ENCODE measurements at places on chromosomes 13 and 19.

DNA sequence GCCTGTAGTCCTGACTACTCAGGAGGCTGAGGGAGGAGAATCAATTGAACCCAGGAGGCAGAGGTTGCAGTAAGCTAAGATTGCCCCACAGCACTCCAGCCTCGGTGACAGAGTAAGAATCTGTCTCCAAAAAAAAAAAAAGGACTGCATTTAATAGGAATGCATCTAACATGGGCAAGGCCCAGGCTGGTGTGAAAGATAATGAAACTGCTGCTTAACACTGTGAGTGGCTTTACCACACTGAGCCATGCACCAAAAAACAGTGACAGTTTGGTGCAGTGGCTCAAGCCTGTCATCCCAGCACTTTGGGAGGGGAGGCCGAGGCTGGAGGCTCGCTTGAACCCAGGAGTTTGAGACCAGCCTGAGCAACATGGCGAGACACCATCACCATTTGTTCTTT is 8.6 kb downstream of the GTF2F1 start:
- no peak for DNase-seq

- DNase-seq, result no peak
These were observed 228.5 kb upstream of the ARGLU1 start for GRCh38 chr13:106796280-106797047.

DNA sequence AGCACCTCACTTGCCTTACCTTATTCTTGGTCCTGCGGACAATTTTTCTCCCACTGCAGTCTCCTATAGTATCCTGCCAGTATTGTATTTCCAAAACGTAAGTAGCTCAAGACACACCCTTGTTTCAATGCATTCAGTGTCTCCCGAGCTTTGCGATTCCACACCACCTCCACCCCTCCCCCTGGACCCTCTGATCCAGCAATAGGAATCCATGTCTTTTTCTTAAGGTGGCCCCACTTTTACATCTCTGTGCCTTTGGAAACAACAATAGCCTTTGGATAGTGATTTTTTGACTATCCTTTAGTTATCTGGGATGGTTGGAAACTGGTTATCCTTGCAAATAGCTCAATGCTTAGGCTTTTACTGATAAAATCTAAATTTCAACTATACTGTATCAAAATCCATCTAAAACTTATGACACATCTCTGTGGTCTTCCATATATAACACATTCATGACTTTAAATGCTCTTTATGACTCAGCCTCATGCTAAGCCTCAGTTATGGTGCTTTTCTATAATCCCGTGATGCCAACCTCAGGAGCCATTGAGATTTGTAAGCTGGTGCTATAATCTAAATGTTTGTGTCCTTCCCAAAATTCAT is 27.1 kb downstream of the FAM216B start:
- no peak for DNase-seq

DNA sequence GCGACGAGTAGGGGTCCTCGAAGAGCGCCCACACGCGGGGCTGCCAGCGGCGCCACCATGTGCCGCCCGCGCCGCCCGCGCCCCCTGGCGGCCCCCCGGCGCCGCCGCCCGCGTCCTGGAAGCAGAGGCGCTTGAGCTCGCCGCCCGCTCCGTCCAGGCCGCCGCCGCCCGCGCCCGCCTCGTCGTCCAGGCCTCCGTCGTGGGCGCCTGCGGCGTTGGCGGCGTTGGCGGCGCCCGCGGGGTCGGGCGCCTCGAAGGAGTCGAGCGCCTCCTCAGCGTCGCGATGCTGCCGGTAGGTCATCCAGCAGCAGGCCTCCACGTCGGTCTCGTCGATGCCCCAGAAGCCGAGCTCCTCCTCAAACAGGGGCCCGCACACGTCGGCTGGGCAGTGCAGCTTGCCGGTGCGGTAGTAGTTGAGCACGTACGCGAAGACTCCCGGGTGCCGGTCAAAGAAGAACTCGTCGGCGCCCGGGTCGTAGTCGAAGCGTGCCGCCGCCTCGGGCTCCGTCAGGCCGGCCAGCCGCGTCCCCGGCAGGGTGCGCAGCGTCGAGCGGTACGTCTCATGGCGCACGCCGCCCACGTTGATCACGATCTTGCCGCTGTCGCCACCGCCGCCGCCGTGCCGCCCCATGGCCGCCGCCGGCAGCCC is 829 bp downstream of the KCNC3 start:
- no peak for DNase-seq

- DNase-seq, result no peak
These were observed at the start of gene LILRA5 for GRCh38 chr19:54312436-54313377. TSS of gene LILRA5 (minus strand) at chr19:54313166. CDS start at chr19:54313019, 147 bp downstream.

DNA sequence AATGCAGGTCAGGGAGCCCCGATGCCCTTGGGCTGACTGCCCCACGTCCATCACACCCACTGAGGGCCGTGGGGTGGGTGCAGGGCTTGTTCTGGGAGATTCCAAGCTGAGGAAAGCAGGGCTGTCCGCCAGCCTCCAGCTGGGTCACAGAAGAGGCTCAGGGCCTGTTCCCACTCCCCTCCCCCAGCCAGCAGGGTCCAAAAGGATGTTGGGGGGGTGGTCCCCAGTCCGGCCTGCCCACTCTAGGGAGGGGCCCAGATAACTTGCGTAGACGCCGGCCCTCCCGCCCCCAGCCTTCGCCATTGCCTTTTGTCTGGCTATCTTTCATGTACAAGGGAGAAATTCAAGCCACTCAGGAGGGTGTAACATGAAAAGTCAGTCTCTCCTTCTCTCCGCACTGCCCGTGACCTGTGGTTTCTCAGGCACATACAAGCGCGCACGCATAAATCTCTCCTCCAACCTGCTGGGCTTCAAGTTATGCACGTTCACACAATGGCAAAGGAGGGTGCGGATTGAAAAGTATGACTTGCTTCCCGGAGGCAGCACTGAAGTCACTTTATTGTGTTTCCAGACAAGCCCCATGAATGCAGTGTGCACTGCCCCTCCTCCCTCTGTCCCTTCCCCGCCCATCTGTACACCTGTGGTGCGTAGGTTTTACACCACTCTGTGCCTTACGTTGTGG is 20.2 kb downstream of the CARM1 start:
- DNase-seq, result no peak

DNA sequence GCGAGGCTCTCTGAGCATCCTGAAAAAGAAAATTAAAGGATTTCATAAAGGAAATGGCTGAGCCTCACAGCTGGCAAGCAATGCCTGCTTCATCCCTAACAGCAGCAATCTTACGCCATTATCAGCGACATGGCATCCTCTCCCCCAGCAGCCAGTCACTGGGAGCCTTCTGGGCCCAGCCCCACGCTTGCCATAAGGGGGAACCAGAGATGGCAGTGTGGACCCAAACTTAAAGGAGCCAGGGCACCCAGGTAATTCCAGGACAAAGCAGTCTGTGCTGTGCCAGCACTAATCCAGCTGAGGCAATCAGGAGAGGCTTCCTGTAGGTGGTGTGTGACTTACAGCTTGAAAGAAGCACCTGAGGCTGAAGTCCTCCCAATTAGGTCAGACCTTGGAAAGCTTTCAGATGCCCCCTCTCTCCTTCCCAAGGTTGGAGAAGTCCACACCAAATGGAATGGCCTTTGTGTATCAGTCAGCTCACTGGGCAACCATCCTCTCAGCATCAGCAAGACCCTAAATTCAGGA is 10.3 kb downstream of the VSTM2B start:
- DNase-seq, result no peak

GRCh38 chr13:104823071-104823470 is 1712.4 kb downstream of the EFNB2 start:
- DNase-seq, result no peak

All from effector CD8-positive, alpha-beta T cell (primary cell).